ENCODE measurements at places on chromosomes 7 and 10.

- DNase-seq, result no peak
These were observed 3.7 kb upstream of the MAPK8 start for GRCh38 chr10:48302515-48303476.

DNA sequence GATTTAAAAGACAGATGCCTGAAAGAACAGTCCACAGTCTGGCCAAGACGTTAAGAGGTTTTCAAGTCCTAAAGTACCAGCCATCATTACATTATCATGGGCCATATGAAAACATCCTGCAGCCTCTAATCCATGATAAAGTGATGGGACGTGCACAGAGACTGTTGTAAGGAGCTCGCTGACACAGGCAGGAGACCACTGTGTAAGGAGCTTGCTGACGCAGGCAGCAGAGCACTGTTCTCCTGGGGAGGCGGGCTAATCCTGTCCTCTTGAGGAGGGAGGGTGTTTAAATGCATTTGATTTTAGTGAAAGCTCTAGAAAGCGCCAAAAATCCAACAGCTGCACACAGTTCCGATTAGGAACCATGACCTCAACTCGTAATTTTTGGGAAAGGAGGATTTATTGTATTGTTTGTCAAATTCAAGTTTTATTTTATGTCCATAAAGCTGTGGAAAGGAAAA is 16.9 kb downstream of the SVIL start:
- DNase-seq, result no peak

DNA sequence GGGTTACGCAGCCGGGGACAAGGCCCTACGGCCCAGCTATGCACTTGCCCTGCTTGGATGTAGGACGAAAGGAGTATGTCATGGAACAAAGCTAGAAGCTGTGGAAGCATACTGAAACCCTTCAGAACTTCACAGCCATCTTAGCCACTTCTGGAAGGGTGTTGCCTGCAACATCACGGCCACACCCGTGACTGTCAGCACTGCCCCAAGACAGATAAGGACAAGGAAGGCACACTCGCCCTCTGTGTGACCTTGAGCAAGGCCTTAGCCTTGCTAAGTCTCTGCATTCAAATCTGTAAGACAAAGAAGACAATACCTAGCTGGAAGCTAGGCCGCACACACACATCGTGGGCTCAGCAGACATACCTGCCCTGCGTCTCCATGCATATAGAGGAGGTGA is 352.5 kb upstream of the MGMT start:
- DNase-seq, result no peak

DNA sequence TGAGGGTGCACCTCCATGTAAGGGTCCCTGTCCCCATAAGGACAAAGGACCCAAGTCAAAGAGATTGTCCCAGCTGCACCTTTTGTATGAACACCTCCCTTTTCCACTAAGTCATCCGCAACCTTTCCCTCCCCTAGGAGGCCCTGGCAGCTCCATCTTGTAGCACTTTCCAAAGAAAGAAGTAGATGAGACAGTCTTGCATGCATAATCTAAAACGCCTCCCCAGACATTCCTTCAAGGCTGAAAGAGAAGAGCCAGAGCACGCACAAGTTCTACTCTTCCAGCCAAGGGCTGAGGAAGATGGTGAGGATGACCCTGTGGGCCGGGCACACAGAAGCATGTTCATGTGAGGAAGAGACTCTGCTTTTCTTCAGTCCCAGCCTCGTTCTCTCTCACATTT is 194.4 kb downstream of the TNS3 start:
- no peak for DNase-seq

- no peak for DNase-seq
These were observed 27.9 kb upstream of the GATA3 start for GRCh38 chr10:8026349-8027259.

DNA sequence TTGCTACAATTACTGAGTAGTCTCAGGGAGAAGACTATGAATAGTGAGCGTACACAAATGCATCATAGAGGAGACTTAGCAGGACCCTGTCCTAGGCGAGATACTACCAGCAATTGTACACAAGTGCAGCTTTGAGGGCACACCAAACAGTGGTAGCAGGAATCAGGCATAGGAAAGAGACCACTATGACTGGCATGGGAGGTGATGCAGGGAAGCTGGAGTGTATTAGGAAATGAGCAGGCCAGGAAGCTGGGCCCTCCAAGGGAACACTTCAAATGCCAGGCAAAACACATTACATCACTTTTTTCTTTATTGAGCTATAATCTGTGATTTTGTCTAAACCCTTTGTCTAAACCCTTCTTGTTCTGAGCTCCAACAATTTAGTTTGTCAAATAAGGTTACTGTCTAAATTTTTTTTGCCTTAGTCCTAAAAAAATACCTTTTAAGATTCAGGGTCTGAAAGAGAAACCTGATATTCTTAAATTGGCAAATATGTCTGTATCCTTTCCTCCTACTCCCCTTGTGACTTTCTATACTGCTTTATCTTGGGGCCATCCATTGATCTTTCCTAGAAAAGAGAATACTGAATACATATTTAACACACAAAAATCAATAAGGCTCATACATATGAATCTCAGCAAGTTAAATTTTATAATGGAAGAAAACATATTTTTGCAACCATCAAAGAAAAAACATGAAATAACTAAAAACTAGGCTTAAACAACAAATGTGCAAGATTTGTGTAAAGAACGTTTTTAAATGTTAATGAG is 193.8 kb upstream of the PHYHIPL start:
- no peak for DNase-seq

All from activated CD4-positive, alpha-beta T cell treated with anti-CD3 and anti-CD28 coated beads for 36 hours (primary cell).